ENCODE measurements at places on chromosomes 6 and 20. TPM values are rescaled to one million over a fixed set of nuclear protein-coding genes. Genes with fewer than 3 reads are reported as not detected.

GRCh38 chr6:122838060-122838780 is 49.2 kb downstream of the SMPDL3A start:
- H3K4me1 ChIP-seq, result no peaks in the 10 kb centered on the region
- no peaks in the 10 kb centered on the region for H3K27me3 ChIP-seq
- no peaks in the 10 kb centered on the region for H3K36me3 ChIP-seq
- no peak overlapping the region for H3K4me3 ChIP-seq
- no peak overlapping the region for H3K27ac ChIP-seq

DNA sequence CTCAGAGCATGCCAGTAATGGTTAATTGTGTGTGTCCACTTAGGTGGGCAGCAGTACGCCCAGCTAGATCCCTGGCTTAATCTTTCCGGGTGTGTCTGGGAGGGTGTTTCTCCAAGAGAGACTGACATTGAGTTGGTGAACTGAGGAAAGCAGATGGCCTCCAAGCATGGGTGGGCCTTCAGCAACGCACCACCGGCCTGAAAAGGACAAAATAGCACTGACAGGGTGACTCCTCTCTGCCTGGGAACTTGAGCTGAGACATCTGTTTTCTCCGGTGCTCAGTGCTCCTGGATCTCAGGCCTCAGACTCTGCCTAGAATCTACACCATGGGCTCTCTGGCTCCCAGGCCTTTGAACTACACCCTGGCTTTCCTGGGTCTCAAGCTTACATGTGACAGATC is 43.2 kb downstream of the C6orf118 start:
- H3K4me1 ChIP-seq, result no peaks in the 10 kb centered on the region
- no peak overlapping the region for H3K4me3 ChIP-seq
- no peak overlapping the region for H3K27ac ChIP-seq
- H3K27me3 ChIP-seq, result no peaks in the 10 kb centered on the region
- no peak for DNase-seq

- DNase-seq, result no peak
- H3K27me3 ChIP-seq, result no peaks in the 10 kb centered on the region
- no peaks in the 10 kb centered on the region for H3K4me1 ChIP-seq
- H3K4me3 ChIP-seq, result no peak overlapping the region
Observed at GRCh38 chr20:11394145-11394833, 523.4 kb upstream of the BTBD3 start.

DNA sequence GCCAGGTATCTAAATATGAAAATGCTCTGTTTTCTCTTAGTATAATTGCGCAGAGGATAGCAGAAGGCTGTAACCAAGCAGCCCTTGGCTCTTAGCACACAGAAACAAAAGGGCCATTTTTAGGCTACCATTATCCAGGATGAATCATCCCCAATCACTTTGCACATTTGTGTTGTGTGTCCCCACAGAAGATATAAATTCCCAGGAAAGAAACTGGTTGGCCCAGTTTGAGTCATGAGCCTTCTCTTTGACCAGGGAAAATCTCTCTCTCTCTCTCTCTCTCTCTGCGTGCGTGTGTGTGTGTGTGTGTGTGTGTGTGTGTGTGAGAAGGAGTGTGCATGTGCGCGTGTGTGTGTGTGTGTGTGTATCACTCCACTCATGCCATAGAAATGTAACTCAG is 178.5 kb downstream of the FRK start:
- no peaks in the 10 kb centered on the region for H3K36me3 ChIP-seq
- no peak for DNase-seq
- no peaks in the 10 kb centered on the region for H3K4me1 ChIP-seq
- H3K27ac ChIP-seq, result no peak overlapping the region

GRCh38 chr20:34403908-34404307 is 40.8 kb downstream of the ITCH start:
- DNase-seq, result peak; percentile 77
- H3K4me1 ChIP-seq, result peaks cover 49% of the 10 kb centered on the region
- H3K27me3 ChIP-seq, result no peaks in the 10 kb centered on the region
- peak overlapping the region; percentile 88 for H3K27ac ChIP-seq

- H3K27ac ChIP-seq, result no peak overlapping the region
- no peaks in the 10 kb centered on the region for H3K4me1 ChIP-seq
- DNase-seq, result no peak
- no peak overlapping the region for H3K4me3 ChIP-seq
- H3K36me3 ChIP-seq, result no peaks in the 10 kb centered on the region
Observed at GRCh38 chr6:45558858-45559257, 181.1 kb upstream of the SUPT3H start.

- H3K36me3 ChIP-seq, result no peaks in the 10 kb centered on the region
- DNase-seq, result no peak
Observed at GRCh38 chr6:142035890-142036289, 96.8 kb upstream of the GJE1 start.

GRCh38 chr6:165769401-165769800 is 106.4 kb upstream of the PDE10A start:
- H3K4me1 ChIP-seq, result no peaks in the 10 kb centered on the region
- no peak for DNase-seq
- H3K4me3 ChIP-seq, result no peak overlapping the region
- no peaks in the 10 kb centered on the region for H3K27me3 ChIP-seq

DNA sequence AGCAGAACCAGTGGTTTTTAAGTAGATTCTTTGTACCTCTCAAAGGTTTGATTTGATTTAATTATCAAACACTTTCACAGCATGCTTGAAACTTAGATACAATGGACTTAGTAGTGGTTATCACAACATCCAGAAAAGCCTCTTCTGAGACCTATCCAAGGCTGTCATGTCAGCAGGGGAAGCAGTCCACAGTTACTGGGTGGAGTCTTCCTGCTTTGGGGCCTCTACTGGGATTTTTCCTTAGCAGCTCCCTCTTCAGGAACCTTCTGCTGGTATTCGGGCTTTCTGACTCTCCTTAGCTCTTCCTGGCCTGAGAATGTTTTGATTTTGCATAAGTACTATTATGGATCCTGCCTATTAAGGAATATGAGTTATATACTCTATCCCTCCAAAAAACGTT is 36.0 kb downstream of the ARFGEF2 start:
- no peaks in the 10 kb centered on the region for H3K27me3 ChIP-seq
- no peak overlapping the region for H3K4me3 ChIP-seq
- no peaks in the 10 kb centered on the region for H3K4me1 ChIP-seq
- no peak overlapping the region for H3K27ac ChIP-seq
- peaks cover 16% of the 10 kb centered on the region for H3K36me3 ChIP-seq

DNA sequence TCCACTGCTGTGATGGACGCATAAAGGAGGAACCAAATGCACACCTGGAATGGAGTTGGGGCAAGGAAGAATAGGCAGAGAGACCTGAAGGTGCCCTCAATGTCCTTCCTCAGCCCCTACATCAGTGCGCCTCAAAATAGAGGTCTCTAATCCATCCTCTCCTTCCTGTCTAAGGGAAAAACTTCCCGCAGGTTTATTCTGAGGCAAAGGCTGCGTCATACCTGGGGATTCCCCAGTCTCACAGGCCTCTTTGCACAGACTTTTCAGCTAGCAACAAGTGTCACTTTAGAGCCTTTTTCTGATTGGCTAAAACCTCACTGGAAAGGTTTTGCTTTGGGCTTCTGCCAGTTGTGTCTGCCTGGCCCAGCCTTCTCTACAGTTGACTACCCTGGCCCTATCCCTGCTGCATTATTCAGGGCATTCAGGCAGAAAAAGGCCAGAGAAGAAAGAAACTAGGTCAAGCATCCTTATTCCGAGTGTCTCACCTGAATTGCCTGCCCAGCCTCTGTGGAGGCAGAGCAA is 1.8 kb upstream of the HLA-DQB1 start:
- H3K4me1 ChIP-seq, result peaks cover 30% of the 10 kb centered on the region
- H3K4me3 ChIP-seq, result no peak overlapping the region
- no peaks in the 10 kb centered on the region for H3K27me3 ChIP-seq
- no peaks in the 10 kb centered on the region for H3K36me3 ChIP-seq
- peak; percentile 94 for DNase-seq
- H3K27ac ChIP-seq, result peak overlapping the region; percentile 86

- no peak overlapping the region for H3K27ac ChIP-seq
- H3K4me1 ChIP-seq, result no peaks in the 10 kb centered on the region
- no peaks in the 10 kb centered on the region for H3K27me3 ChIP-seq
Observed at GRCh38 chr6:168349718-168350210, 30.2 kb upstream of the DACT2 start.

GRCh38 chr6:49410564-49410963 is 52.5 kb downstream of the MMUT start:
- no peak for DNase-seq
- H3K27ac ChIP-seq, result no peak overlapping the region
- H3K27me3 ChIP-seq, result no peaks in the 10 kb centered on the region

DNA sequence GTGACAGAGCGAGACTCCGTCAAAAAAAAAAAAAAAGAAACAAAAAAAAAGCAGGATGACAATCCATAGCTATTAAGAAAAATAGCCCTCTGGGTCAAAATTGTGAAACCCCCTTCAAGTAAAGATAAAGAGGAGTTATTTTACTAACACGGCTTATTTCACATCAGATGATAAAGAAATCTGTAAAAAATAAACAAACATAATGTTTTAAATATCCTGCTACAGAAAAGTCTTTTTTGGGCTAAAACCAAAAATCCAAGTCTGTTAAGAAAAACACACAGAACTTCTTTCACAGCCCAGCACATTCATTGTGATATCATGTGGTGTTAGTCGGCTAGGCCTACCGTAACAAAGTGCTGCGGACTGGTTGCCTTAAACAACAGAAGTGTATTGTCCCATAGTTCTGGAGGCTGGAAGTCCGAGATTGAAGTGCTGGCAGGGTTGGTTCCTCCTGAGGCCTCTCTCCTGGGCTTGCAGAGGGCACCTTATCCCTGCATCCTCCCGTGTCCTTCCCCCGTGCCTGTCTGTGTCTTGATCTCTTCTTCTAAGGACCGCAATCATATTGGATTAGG is 239.2 kb upstream of the TAB2 start:
- no peaks in the 10 kb centered on the region for H3K27me3 ChIP-seq
- no peak for DNase-seq

DNA sequence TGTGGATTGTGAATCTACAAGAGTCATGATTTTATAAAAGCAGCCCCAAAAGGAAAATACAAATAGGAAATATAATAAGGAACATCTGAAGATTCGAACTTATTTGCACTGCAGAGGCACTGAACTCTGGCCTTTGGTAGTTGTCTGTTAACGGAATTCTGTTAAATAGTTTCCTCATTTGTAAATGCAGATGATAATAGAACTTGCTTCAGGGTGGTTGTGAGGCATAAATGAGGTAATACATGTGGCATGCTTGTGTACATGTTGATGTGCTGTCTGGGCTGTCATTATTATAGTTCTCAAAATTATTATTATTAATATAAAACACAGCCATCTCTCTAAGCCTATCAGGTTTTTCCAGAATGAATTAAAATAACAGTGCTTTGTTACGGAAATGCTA is 302.0 kb downstream of the NRN1 start:
- H3K27ac ChIP-seq, result no peak overlapping the region
- no peak for DNase-seq
- H3K36me3 ChIP-seq, result no peaks in the 10 kb centered on the region
- no peak overlapping the region for H3K4me3 ChIP-seq
- peaks cover 8% of the 10 kb centered on the region for H3K4me1 ChIP-seq

- H3K27ac ChIP-seq, result no peak overlapping the region
- no peak for DNase-seq
- H3K4me3 ChIP-seq, result no peak overlapping the region
- H3K36me3 ChIP-seq, result no peaks in the 10 kb centered on the region
- no peaks in the 10 kb centered on the region for H3K27me3 ChIP-seq
Observed at GRCh38 chr6:163408352-163408991, 6.0 kb upstream of the QKI start.

DNA sequence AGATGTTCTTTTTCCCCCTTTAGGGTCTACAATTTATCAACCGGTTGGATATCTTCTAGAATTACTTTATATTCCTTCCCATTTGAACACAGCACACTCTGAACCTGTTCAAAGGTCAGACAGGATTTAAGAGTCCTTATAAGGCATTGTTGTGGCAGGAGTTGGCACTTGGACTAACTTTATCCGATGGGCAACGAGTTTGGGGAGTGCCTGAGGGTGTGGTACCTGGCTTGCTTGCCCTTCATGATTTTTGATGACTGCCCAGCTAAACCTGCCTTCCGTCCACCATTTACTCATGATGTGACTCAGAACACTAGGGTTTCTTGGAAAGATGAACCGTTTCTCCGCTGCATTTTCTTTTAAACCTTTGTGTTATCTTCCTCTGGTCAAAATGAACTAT is 285.2 kb downstream of the FOXC1 start:
- H3K36me3 ChIP-seq, result no peaks in the 10 kb centered on the region
- no peak for DNase-seq
- H3K27ac ChIP-seq, result no peak overlapping the region
- H3K4me1 ChIP-seq, result no peaks in the 10 kb centered on the region
- no peak overlapping the region for H3K4me3 ChIP-seq
- H3K27me3 ChIP-seq, result no peaks in the 10 kb centered on the region

- H3K27me3 ChIP-seq, result no peaks in the 10 kb centered on the region
- DNase-seq, result no peak
- no peak overlapping the region for H3K27ac ChIP-seq
- H3K4me3 ChIP-seq, result no peak overlapping the region
- no peaks in the 10 kb centered on the region for H3K36me3 ChIP-seq
Observed at GRCh38 chr6:33981861-33982260, 164.0 kb downstream of the GRM4 start.

- no peak overlapping the region for H3K27ac ChIP-seq
- H3K36me3 ChIP-seq, result no peaks in the 10 kb centered on the region
- H3K4me1 ChIP-seq, result peaks cover 56% of the 10 kb centered on the region
- H3K27me3 ChIP-seq, result no peaks in the 10 kb centered on the region
- H3K4me3 ChIP-seq, result no peak overlapping the region
Observed at GRCh38 chr6:146305092-146305491, 238.5 kb upstream of the RAB32 start.

- H3K4me1 ChIP-seq, result no peaks in the 10 kb centered on the region
- no peaks in the 10 kb centered on the region for H3K27me3 ChIP-seq
- no peak overlapping the region for H3K4me3 ChIP-seq
Observed at GRCh38 chr6:119942078-119942752, 592.7 kb upstream of the MAN1A1 start.

- no peaks in the 10 kb centered on the region for H3K4me1 ChIP-seq
- DNase-seq, result no peak
- H3K4me3 ChIP-seq, result no peak overlapping the region
- H3K36me3 ChIP-seq, result no peaks in the 10 kb centered on the region
Observed at GRCh38 chr6:14082771-14083170, 34.8 kb upstream of the CD83 start.

GRCh38 chr20:4866429-4866828 is 134.9 kb downstream of the SLC23A2 start:
- DNase-seq, result no peak
- H3K36me3 ChIP-seq, result peaks cover 18% of the 10 kb centered on the region
- H3K4me3 ChIP-seq, result no peak overlapping the region
- H3K4me1 ChIP-seq, result no peaks in the 10 kb centered on the region
- H3K27ac ChIP-seq, result no peak overlapping the region
- no peaks in the 10 kb centered on the region for H3K27me3 ChIP-seq

DNA sequence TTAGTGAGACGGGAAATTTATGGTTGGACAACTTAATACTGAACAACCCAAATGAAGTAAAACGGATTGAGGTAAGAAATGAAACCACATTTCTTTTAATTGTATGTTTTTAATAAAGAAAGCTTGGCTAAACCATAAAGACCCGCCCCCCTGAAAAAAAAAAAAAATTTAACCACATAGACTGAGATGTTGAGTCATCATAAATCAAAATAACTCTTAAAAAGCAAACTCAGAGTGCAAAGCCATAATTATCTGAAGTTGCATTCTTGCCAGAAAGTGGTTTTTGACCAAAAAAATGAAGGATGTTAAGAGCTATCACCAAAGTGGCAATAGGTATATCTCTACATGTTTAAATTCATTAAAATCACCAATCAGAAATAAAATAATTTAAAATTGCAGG is 101.8 kb upstream of the COL21A1 start:
- no peaks in the 10 kb centered on the region for H3K4me1 ChIP-seq
- H3K27ac ChIP-seq, result no peak overlapping the region
- DNase-seq, result no peak

OXT gene
- total RNA-seq, result not detected

COL12A1 gene
- total RNA-seq, result not detected

MICB gene
- total RNA-seq, result 13.2 TPM

MROH8 gene
- 1.9 TPM for total RNA-seq

PFDN6 gene
- total RNA-seq, result 66.7 TPM

EPPIN gene
- not detected for total RNA-seq

GABRR1 gene
- not detected for total RNA-seq

SLC17A1 gene
- not detected for total RNA-seq

Measured in Karpas-422 (cell line).